ENCODE measurements at places on chromosomes 2 and 18. TPM values are rescaled to one million over a fixed set of nuclear protein-coding genes. Genes with fewer than 3 reads are reported as not detected.
A peak's percentile ranks its signal among the peaks of the same experiment; 100 is the strongest.

The GALNT5 gene
- total RNA-seq = not detected

The DNAJC5G gene
- not detected for total RNA-seq

DNA sequence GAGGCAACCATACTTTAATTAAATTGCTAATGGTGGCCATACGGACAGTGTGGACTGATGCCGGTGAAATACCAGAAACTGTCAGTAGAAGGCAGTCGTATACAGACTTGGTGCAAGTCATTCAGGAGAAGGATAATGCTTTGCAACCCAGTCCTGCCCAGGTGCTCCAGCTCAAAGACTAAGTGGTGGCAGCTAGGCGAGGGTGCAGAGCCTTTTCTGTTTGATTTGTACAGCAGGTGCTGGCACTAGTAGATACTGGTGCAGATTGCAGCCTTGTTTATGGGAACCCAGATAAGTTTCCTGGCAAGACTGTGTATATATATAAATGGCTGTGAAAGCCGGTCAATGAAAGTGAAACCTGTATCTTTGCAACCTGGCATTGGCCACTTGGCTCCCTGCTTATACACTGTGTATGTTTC is 208.3 kb upstream of the SYT4 start:
- H3K27me3 ChIP-seq = no peaks in the 10 kb centered on the region
- H3K4me3 ChIP-seq = no peak overlapping the region
- H3K27ac ChIP-seq = no peak overlapping the region

GRCh38 chr2:133608291-133608690 is 40.0 kb upstream of the NCKAP5 start:
- H3K4me3 ChIP-seq = no peak overlapping the region
- H3K27ac ChIP-seq = no peak overlapping the region
- H3K27me3 ChIP-seq = no peaks in the 10 kb centered on the region

DNA sequence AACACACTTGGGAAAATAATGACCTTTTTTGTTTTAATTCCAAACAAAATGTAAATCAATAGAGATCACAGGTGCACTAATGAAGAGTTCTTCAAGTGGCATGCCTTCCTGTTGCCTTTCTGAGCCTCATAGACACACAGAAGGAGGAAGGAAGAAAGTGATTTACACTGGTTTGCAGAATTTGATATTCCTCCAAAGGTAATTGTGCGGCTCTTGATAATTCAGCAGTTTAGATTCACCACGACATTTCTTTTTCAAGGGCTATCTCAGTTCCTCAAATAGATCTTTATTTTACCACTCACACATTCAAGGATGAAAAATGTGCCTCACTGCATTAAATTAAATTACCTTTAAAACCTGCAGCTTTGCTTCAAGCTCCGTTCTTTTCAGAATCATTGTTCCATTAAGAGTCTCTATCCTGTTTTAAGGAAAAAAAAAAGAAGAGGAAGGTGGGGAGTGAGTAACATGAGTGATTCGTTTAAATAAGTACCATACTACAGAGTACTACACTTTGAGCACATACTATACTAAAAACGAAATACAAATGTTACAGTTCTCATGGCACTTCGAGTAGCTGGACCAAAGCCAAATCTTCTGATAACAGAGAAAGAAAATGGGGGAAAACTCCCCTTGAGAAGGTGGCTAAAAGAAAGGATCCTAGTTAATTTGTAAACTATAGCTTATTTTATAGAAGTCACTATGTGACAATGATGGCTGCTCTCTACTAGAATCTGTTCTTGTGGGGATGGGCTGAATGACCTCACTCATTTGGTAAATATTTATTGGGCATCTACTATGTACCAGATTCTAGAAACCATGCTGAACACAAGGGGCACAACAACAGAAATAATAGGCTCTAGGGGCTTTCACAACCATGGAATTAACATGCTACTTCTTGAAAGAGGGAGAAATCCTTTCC is 16.6 kb downstream of the CYTIP start:
- no peaks in the 10 kb centered on the region for H3K27me3 ChIP-seq
- peak overlapping the region; percentile 46 for H3K27ac ChIP-seq
- no peak for DNase-seq
- H3K4me3 ChIP-seq = no peak overlapping the region

GRCh38 chr2:226087505-226088365 is 688.2 kb downstream of the NYAP2 start:
- H3K27me3 ChIP-seq = no peaks in the 10 kb centered on the region
- no peaks in the 10 kb centered on the region for H3K36me3 ChIP-seq

DNA sequence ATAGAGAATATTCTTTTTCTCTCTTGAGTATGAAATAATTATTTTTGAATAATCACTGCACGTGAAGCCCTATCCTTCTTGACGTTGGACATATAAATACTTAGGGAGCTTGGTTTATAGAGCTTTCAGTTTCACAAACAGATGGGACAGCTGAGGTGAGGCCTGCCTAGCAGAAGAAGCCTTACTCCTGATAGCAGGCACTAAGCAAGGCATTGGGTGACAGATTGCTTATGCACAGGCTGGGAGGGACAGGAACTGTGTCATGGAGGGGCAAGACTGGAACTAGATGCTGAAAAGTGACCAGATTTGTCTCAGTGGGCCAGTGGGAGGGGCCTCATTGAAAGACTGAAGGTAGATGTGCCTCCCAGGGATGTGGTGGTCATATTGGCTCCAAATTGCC is 220.8 kb downstream of the NEDD4L start:
- H3K27ac ChIP-seq = no peak overlapping the region
- H3K36me3 ChIP-seq = no peaks in the 10 kb centered on the region
- no peaks in the 10 kb centered on the region for H3K4me1 ChIP-seq
- DNase-seq = no peak
- no peak overlapping the region for H3K4me3 ChIP-seq
- no peaks in the 10 kb centered on the region for H3K27me3 ChIP-seq

The GNAL gene
- total RNA-seq = 10.9 TPM

GRCh38 chr2:7878786-7879482 is 802.9 kb upstream of the ID2 start:
- no peak for DNase-seq
- H3K27ac ChIP-seq = no peak overlapping the region
- H3K4me3 ChIP-seq = no peak overlapping the region
- H3K4me1 ChIP-seq = no peaks in the 10 kb centered on the region

DNA sequence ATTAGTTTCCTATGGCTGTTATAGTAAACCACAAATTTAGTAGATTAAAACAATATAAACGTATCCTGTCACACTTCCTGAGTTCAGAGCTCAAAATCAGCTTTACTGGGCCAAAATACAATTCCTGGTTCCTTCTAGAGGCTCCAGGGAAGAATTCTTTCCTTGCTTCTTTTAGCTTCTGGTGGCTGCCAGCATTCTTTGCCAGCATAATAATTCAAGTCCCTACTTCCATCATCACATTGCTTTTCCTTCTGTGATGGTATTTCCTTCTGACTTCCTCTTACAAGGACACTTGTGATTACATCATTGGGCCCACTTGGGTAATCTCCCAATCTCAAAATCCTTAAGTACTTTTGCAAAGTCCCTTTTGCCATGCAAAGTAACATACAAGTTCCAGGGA is 40.6 kb downstream of the MOB4 start:
- no peak overlapping the region for H3K27ac ChIP-seq
- peaks cover 15% of the 10 kb centered on the region for H3K36me3 ChIP-seq
- H3K4me3 ChIP-seq = no peak overlapping the region
- no peaks in the 10 kb centered on the region for H3K4me1 ChIP-seq

The DNER gene
- not detected for total RNA-seq

GRCh38 chr2:175676813-175677212 is 325.3 kb downstream of the LNPK start:
- H3K4me3 ChIP-seq = no peak overlapping the region
- H3K36me3 ChIP-seq = no peaks in the 10 kb centered on the region
- no peak overlapping the region for H3K27ac ChIP-seq
- no peaks in the 10 kb centered on the region for H3K4me1 ChIP-seq

The SLC4A1AP gene
- 26.0 TPM for total RNA-seq

DNA sequence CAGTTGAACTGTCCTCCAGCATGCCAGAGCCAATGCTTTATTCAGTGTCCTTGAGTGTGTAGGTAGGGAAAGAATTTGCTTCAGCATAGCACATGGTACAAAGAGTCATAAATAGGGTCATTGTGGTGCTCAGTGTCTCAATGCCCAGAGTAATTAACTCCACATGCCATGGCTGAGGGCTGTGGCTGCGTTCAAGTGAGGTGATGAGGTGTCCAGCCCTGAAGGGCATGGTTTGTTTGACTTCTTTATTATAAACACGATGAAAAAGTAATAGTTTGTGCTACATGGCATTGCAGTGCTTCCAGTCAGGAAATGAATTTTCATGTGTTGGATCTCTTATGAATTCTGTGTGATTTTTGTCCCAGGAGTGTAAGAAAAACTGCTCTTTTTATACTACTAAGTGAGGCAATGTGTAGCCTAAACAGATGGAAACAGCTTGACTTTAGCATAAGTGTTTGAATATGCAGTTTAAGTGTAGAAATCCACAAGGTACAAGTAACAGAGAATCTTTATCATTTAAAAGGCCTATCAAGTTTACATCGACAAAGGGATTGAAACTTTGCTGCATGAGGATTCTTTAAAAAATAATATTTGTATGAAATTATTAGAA is 507.9 kb upstream of the CDH2 start:
- no peak for DNase-seq
- H3K4me3 ChIP-seq = no peak overlapping the region
- H3K27ac ChIP-seq = no peak overlapping the region
- H3K36me3 ChIP-seq = no peaks in the 10 kb centered on the region
- H3K4me1 ChIP-seq = peaks cover 2% of the 10 kb centered on the region

The PPP1R1C gene
- total RNA-seq = not detected

GRCh38 chr18:32278177-32278799 is 88.4 kb downstream of the MEP1B start:
- H3K4me1 ChIP-seq = no peaks in the 10 kb centered on the region
- no peaks in the 10 kb centered on the region for H3K36me3 ChIP-seq
- H3K4me3 ChIP-seq = no peak overlapping the region
- H3K27ac ChIP-seq = no peak overlapping the region
- H3K27me3 ChIP-seq = no peaks in the 10 kb centered on the region

The RIT2 gene
- not detected for total RNA-seq

- no peak overlapping the region for H3K27ac ChIP-seq
- no peaks in the 10 kb centered on the region for H3K4me1 ChIP-seq
- H3K4me3 ChIP-seq = no peak overlapping the region
- H3K27me3 ChIP-seq = no peaks in the 10 kb centered on the region
- no peak for DNase-seq
Observed at GRCh38 chr18:36667811-36668210, 161.0 kb downstream of the TPGS2 start.

DNA sequence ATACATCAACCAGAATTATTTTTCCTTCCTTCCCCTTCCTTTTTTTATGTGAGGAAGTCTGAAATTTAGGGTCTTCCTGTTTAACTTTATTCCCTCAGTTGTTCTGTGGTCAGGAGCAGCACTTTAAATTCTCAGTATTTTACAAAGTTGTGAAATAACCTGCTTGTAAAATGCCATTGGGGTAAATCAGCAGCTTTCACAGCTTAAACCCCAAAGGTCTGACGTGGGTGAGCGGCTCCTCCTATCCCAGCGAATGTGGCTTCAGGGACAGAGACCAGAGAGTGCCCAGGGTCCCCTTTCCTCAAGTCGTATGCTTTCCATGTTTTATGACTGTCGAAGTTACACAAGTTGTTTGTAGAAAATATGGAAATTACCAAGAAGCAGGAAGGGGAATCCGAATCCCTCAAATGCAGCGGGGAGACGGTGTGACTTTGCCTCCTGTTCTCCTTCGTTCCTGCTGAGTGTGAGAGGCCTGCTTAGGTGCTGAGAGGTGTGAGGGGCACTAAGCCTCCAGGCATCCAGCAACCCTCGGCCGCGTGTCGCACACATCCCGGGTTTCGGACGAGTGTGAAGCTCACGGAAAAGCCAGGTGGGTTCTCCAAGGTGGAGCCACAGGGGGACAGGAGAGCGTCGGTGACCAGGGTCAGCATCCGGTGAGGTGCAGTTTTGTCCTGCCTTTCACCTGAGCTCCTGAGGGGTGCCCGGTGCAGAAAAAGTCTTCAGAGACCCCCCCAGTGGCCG is 10.8 kb upstream of the KCNG2 start:
- no peak overlapping the region for H3K27ac ChIP-seq
- DNase-seq = no peak
- no peak overlapping the region for H3K4me3 ChIP-seq
- H3K36me3 ChIP-seq = no peaks in the 10 kb centered on the region
- peaks cover 17% of the 10 kb centered on the region for H3K27me3 ChIP-seq

- H3K27me3 ChIP-seq = no peaks in the 10 kb centered on the region
- H3K36me3 ChIP-seq = peaks cover 1% of the 10 kb centered on the region
- H3K4me1 ChIP-seq = peaks cover 6% of the 10 kb centered on the region
- H3K27ac ChIP-seq = no peak overlapping the region
- H3K4me3 ChIP-seq = no peak overlapping the region
- no peak for DNase-seq
Observed at GRCh38 chr2:100002059-100002458, 140.3 kb downstream of the AFF3 start.

The RAB10 gene
- total RNA-seq = 39.5 TPM

The RND3 gene
- total RNA-seq = not detected

All from natural killer cell (primary cell).